ENCODE measurements at places on chromosomes 5 and 9. TPM values are rescaled to one million over a fixed set of nuclear protein-coding genes. Genes with fewer than 3 reads are reported as not detected.

NEURL1B gene
- 28.8 TPM for total RNA-seq

GRCh38 chr5:141914797-141915196, 8.9 kb upstream of the DELE1 start:
- no peak for DNase-seq

GRCh38 chr5:36957953-36958537, 81.5 kb downstream of the NIPBL start:
- DNase-seq: no peak

ELL2 gene
- total RNA-seq: 30.8 TPM

CDH9 gene
- total RNA-seq: not detected

- DNase-seq: no peak
These were observed 21.1 kb upstream of the LHX2 start for GRCh38 chr9:123990427-123990826.

PRR16 gene
- 14.2 TPM for total RNA-seq

DNA sequence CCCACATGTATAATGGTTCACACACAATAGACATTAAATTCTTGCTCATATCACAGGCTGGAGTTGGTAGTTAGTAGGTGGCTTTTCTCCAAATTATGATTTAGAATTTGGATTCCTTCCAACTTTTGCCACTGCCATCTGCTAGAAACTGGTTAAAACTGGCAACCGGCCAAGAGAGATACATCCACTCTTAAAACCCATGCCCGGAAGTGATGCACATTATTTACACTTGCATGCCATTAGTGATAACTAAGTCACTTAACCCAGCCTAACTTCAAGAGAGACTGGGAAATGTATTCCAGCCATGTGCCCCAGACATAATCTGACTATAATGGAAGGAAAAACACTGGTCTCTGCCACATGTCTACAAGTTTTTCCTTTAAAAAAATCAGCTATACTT, 395.7 kb upstream of the SEMA6A start:
- no peak for DNase-seq

- DNase-seq: no peak
These were observed 504.0 kb downstream of the PTPRD start for GRCh38 chr9:10108815-10109214.

GRCh38 chr5:134913795-134914194, 8.9 kb downstream of the PCBD2 start:
- no peak for DNase-seq

Data from Right ventricle myocardium superior (tissue), 1 donor.